ENCODE measurements at places on chromosomes 16 and 17.

DNA sequence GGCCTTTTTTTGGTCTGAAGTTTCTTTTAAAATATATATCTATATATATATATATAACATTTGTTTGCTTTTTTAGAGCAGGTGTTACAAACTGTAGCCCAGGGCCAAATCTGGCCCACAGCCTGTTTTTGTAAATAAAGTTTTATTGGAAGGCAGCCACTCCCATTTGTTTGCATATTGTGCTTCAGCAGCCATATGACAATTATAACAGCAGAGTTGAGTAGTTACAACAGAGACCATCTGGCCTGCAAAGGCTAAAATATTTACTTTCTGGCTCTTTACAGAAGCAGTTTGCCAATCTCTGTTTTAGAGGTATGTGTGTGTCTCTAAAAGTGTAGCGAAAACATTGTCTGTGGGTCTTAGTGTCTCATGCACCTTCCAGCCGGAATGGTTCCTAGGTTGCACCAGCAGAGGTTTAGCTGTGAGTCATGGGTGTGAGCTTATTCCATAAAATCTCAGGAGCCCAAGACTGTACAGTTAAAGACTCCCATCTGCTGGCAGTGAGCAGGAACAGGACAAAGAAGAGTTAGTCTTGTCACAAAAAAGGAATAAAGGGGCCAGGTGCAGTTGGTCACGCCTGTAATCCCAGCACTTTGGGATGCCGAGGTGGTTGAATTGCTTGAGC, 23.8 kb downstream of the LCMT1 start:
- no peak for DNase-seq

GRCh38 chr17:57927048-57927723, 28.0 kb downstream of the CUEDC1 start:
- DNase-seq: no peak

- DNase-seq: no peak
Observed at GRCh38 chr17:63859257-63859656, 14.2 kb downstream of the CSH2 start.

- DNase-seq: no peak
Observed at GRCh38 chr16:69150146-69150865, 17.9 kb downstream of the UTP4 start.

GRCh38 chr17:48239603-48239995, 132.0 kb downstream of the SNX11 start:
- no peak for DNase-seq

- DNase-seq: no peak
Observed at GRCh38 chr16:1343428-1344242, 8.0 kb downstream of the TSR3 start.

DNA sequence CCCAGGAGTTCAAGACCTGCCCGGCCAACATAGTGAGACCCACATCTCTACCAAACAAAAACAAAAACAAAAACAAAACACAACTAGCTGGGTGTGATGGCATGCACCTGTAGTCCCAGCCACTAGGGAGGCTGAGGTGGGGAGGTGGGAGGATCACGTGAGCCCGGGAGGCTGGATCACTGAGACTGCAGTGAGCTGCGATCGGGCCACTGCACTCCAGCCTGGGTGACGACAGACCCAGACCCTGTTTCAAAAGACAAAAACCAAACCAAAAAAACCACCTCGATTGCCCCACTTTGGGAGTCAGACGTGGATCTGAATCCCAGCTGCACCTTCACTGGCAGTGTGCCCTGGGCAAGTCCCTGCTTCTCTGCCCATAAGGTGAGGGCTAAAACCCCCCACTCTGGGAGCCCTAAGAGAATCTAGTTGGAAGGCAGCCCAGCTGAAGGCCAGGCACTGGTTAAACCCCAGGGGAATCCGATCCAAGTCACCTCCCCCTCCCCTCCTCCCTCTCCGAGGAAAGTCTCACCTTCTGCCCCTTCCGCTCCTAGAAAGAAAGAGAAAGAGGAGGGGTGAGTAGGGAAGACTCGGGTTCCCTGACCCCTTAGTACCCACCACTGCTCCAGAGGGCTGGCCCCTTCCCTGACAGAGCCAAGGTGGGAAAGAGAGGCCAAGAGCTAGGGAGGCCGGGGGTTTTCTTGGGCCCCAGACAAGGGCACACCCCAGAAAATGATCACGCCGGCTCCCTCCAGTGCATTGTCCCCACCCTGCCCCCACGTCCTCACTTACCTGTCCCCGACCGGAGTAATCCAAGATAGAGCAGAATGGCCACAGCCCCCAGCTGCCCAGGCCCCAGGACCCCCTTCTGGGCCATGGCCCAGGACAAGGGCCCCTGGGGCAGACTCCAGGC, 647 bp downstream of the PRSS8 start:
- no peak for DNase-seq

GRCh38 chr17:38533866-38534497, 71.8 kb downstream of the SRCIN1 start:
- DNase-seq: no peak

- DNase-seq: no peak
Observed at GRCh38 chr17:44928950-44929720, 13.8 kb upstream of the GFAP start.

DNA sequence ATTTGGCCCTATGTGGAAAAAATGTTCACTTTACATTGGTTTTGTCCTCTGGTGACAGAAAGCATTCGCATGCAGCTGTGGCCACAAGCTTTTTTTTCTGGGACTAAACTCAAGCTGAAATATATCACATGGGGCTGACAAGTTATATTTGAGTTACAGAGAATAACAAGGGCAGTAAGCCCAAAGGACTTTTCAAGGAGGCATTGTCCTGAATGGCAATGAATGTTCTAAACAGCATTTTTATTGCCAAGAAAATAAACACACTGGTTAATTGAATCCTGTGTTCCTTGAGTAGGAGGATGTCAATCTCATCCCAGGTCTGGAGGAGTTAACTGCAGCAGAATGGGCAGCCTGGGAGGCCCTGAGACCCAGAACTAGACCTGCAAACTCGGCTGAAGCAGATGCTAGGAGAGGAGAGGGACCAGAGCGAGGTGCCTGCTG, 114.5 kb downstream of the COPRS start:
- DNase-seq: no peak

DNA sequence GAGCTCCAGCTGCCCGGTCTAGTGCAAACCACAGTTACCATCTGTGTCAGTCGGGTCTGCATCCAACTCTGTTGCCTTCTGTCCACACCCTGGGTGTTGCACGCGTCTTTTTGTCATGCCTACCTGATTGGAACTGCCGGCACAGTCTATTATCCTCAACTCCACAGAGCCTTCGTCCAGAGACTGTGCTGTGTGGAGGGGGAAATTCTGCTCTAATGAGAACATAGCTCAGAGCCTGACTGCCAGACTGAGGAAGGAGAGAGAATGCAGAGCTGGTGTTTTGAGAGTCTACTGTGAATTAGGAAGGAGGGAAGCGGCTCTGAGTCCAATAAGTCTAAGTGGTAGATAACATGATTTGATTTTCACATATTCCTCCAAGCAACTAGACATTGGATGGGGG, 68.3 kb upstream of the GPR139 start:
- no peak for DNase-seq

GRCh38 chr17:76688165-76688622, 22.6 kb downstream of the MXRA7 start:
- no peak for DNase-seq

DNA sequence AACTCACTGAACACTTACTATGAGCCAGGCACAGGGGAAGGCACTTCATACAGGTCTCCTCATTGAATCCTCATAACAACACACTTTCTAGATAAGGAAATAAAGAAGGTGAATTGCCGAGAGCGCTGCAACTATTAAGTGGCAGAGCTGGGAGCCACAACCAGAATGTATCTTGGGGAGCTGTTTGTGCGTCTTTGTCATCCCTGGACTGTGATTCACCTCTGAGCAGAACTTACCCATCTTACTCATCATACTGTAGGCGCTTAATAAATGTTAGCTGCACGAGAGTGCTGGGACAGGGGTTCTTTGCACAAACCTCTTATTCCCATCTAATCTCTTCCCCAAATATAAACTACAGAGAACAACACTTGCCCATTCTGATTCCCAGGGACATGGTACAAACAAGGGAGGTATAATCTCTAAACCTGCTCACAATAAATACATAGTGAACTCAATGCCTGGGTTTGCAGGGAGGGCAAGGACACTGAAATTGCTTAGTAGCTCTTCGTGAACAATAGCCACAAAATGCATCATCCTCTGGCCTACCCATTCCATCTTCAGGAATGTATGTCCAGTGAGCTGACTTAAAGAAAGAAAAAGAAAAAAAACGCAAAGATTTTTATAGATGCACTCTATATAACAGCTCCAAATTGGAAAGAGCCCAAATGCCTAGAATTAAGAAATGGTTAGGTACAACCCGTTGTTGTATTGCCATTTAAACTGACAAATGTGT, 43.0 kb downstream of the MYO18A start:
- no peak for DNase-seq

Measured in T-helper 17 cell (primary cell).